ENCODE measurements at places on chromosomes 1 and 21.

DNA sequence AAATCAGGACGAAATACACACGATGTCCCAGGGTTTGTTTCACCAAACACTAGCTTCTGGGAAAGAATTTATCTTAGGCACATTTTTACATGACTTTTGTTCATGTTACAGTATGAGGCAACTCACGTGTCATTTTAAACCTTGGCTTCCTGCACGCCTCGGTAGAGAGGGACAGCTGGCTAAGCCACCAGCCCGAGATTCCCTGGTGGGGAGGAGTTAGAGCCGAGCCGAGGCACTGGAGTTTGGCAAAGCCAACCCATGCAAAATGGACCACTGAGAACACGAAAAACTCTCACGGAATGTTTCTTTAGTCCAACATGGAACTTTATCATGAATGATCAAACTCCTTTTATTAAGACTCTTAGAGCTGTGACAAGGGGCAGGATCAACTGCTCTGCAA, 240.0 kb downstream of the DYRK1A start:
- DNase-seq: no peak

- no peak for DNase-seq
Observed at GRCh38 chr21:31612894-31613785, 46.4 kb upstream of the SOD1 start.

GRCh38 chr1:171515299-171515698, 30.0 kb downstream of the PRRC2C start:
- DNase-seq: no peak

GRCh38 chr1:222911866-222912265, 97.0 kb downstream of the DISP1 start:
- no peak for DNase-seq

DNA sequence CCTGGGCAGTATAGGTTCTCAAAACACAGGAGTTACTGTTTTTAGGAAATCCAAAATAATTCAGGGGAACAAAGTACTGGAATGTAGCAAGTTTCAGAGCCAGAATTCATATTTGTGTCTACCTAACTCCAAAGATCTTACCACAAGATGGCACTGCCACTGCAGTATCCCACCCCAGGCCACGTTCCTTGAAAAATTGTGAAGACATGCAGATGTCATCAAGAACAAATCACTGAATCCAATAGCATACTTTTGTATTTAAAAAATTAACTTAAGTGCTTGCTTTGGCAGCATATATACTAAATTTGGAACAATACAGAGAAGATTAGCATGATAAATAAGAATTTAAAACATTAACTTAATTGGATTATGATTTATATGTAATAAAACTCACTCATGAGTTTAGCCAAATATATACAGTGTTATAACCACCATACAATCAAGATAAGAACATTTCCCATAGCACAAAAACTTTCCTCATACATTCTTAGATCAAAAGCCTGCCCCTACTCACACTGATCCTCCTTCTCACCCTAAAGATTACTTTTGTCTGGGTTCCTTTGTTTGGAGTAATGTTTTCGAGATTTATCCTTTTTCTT, 209.9 kb downstream of the FAF1 start:
- no peak for DNase-seq

DNA sequence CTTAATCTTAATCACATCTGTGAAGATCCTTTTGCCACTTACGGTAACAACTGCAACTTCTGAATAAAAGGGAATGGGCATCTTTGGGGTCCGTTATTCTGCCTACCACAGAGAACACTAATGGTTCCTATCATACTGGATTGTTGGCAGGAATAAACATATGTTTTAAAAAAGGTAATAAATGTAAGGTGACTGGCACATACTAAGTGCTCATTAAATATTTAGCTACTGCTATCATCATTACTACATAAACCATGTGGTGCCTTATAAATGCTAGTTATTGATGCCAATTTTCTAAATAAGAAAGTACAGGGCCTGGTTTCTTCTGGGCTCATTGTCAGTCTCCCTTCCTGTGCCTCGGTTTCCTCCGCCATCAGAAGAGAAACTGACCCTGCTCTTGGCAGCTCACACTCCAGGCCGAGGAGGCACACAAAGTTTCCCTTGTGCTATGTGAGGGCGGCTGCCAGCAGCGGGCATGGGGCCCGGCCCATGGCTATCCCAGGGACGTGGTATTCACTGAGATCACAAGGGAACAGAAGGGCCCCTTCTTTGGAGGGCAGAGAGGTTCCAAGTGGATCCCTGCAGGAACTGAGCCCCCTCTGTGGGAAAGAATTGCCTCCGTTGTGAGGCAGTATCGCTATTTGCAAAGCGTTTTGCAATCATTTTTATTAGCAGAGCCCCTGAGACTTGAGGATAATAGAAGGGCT, 26.2 kb downstream of the NAV1 start:
- no peak for DNase-seq

DNA sequence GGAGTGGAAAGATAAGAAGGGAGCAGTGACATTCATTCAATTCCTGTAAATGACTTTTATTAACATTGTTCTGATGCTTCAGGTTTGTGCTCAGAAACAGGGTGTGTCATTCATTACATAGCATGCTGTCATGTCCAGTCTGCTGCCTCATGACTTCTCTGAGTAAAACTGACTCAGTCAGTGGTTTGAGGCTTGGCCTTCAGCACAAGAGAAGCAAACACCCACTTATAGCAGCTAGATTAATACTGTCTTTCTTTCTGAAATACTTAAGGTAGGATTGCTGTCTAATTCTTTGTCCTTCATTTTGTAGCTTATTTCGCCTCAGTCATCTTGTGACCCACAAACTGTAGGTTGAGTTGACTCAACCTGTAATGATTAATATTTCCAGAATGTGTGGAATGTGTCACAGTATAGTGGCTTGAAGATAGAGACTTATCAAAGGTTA, 32.9 kb downstream of the RASAL2 start:
- no peak for DNase-seq

DNA sequence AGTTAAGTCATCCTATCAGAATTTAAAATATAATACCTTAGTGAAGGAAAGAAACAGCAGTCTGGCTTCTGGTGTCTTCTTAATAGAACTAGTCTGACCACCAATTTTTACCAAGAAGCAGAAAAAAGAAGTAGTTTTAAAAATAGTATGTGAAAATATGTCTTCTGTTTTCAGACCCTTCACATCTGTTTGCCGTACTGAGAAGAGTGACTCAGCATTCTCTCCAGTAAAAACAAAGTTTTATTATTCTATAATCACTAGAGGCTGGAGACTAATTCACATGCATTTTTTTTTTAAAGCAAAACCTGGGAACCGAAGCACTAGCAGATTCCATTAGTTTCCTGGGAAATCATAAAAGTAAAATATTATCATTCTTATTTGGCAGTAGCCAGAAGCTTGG, 163.8 kb downstream of the COL24A1 start:
- no peak for DNase-seq

- DNase-seq: no peak
Observed at GRCh38 chr1:13911697-13912619, 212.0 kb downstream of the PRDM2 start.

DNA sequence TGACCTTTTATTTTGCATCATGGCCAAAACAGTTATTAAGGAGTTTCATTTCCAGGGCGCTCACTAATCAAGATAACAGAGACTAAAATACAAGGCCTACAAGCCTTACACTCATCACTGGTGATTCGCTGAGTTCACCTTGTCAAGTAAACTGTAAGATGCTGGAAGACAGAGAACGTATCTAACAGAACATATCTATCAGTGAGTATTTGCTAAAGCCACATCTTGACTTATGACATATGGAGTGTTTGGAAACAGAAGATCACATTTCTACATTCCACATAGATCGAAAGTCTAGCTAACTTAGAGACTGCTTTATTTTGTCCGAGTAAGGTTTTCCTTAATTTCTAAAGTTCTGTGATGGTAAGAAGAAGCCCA, 506.5 kb downstream of the SMYD3 start:
- no peak for DNase-seq

- DNase-seq: no peak
Observed at GRCh38 chr1:40385437-40386358, 12.2 kb downstream of the SMAP2 start.

- DNase-seq: no peak
Observed at GRCh38 chr1:61887076-61887867, 145.0 kb downstream of the PATJ start.

DNA sequence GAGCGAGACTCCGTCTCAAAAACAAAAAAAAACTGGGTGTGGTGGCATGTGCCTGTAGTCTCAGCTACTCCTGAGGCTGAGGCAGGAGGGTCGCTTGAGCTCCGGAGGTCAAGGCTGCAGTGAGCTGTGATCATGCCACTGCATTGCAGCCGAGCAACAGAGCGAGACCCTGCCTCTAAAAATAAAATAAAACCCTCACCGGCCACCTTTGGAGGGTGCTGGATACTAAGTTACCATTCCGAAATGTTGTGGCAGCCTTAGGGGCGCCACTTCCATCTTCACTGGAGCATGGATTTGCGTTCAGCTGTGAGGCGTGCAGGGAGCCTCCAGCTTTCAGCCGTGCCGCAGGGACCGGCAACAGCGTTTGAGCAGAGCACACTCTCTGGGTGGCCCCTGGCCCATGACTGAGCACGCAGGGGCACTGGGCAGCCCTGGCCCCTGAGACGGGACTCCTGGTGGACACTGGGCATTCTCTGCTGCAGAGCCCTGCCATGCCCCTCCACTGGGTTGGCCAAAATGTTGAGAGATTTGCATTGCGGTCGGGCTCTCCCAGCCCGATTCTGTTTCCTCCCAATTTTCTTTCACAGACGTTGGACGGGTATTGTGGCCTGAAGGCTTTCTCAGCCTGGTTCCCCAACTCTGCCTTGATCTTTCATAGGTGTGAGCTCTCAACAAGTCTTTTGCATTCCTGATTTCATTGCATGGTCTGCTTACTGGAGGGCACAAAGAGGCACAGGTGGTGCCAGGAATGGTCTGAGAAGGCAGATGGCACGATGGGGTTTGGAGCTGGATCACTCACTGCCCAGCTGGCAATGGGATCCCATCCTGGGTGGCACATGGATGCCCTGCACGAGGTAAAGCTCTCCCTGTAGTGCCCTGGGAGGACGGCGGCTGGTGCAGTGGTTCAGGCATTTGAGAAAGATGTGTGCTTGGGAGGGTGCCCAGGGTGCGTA, 5.8 kb upstream of the CFAP74 start:
- DNase-seq: no peak

DNA sequence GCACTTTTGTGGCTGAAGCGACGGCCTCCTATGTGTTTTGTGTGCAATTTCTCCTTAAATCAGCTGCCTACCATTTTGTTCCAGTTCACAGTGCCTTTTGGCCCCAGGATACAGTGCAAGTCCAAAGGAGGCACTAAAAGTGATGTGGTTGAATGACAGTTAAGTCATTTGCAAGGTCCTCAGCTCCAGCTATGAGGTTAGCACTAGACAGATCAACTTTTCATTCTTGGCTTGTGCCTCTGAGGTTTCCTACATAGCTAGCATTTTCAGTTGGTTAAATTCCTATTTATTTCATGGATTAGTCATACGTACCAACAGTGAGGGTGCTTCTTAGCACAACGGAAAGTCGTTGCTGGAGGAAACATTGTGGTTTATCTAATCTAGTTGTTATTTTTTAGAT, 59.3 kb upstream of the NTPCR start:
- no peak for DNase-seq

GRCh38 chr1:48266576-48266975, 44.1 kb downstream of the SLC5A9 start:
- no peak for DNase-seq

GRCh38 chr1:38117444-38117887, 70.9 kb upstream of the POU3F1 start:
- no peak for DNase-seq

DNA sequence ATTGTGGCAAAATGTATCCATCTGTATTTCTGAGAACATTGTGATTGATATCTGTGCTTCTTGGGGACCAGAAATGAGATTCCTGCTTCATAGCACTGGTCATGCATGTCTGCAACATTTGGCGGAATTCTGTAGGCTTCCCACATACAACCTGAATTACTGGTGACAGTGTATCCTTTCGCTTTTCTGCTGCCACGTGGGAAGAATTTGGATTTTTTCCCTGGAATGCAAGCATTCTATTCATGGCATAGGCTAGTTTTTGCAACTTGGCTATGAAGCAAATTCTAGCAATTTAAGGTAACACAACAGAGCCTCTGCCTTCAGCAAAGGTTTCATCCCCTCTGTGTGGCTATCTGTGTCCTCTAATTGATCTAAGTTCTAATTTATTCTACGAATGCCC, 85.9 kb downstream of the BCAR3 start:
- DNase-seq: no peak

DNA sequence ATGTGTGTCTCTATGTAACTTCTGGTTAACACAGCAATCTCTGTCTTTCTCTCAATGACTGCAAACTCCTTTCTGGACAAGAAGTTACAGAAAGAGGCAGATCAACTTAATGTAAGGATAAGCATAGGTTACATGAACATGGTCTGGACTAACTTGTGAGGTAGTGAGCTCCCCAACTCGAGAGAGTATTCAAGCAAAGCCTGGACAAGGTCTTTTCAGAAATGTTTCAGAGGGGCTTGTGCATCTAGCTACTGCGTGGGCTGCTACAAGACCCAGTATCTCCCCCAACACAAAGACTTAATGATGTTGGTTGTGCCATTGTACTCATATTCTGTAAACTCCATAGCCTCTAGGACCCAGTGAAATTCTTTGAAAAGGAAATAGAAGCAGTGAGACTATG, 23.5 kb upstream of the CLSTN1 start:
- no peak for DNase-seq

DNA sequence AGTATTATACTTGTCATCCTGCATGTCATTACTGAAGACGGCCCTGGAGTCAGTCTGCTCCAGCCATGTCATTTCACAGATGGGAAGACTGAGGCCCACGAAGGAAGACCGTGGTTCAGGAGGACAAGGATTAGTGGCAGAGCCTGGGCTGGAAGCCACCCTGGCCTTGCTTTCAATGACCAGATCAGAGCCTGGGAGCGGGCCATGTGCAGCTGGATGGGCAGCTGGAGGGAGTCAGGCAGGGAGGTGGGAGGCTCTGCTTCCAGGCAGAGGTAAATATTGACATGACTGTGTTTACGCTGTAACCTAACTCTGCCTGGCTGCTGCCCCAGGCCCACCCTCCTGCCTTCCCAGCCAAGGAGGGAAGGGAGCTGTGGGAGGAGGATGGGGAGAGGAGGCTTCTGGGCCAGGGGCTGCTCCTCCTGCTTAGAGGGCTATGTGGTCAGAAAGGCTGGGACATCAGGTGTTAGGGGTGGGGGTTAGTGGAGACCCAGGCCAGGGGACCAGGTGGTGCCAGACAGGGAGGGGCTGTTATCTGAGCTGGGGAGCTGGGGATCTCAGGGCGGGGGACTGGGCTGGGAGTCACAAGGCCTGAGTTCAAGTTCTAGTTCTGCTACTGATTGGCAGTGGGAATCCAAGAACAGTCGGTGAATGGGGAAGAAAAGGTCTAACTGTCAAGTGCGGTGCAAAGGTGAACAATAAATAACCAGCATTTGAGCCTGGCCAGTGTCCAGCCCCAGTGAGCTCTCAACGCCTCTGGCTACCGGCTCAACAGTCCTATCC, 48.5 kb upstream of the ECE1 start:
- DNase-seq: peak; percentile 85

DNA sequence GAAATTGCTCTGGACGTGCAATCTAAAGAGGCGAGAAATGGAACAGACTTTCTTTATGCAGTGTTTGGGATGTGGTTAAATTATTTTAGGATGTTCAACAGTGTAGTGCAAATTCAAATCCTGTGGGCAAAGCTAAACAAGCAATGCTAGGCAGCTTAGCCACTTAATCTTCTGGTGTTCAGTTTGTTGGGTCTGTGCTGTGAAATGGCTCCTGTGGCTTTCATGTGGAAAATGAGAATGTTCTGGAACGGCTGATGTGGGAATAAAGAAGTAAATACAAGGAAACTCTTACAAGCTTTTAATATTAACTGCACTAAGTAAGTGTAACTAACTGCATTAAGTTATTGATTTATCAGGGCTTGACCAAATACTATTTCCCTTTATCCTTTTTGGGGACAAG, 766.6 kb downstream of the ADGRL2 start:
- DNase-seq: no peak

- DNase-seq: no peak
Observed at GRCh38 chr1:3770047-3770765, 2.3 kb upstream of the SMIM1 start.

Measured in left forelimb (tissue), 1 donor.